ENCODE measurements at places on chromosomes 6 and 20.

GRCh38 chr20:64244870-64245603 lies 10.5 kb upstream of the PCMTD2 start:
- no peak for DNase-seq

- DNase-seq, result no peak
Measured at GRCh38 chr6:159682295-159682694, 10.7 kb downstream of the SOD2 start.

DNA sequence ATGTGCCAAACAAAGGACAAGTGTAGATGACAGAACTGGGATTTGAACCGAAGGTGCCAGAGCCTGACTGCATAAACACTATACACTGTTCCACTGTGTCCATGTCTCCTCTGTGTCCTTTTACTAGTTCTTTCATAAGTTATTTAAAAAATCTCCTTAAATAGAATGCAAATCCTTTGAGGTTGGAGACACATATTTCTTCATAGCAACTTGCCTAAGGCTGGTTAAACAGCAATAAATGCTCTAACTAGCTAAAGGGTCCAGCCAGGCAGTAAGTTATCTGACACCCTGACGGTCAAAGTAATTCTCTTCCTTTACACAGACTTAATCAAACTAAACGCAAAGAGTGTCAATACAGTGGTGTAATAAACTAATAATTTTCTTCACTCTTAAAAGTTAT lies 76.2 kb upstream of the TRAF3IP2 start:
- DNase-seq, result no peak

GRCh38 chr6:3159805-3160781 lies 2.7 kb upstream of the TUBB2A start:
- no peak for DNase-seq

DNA sequence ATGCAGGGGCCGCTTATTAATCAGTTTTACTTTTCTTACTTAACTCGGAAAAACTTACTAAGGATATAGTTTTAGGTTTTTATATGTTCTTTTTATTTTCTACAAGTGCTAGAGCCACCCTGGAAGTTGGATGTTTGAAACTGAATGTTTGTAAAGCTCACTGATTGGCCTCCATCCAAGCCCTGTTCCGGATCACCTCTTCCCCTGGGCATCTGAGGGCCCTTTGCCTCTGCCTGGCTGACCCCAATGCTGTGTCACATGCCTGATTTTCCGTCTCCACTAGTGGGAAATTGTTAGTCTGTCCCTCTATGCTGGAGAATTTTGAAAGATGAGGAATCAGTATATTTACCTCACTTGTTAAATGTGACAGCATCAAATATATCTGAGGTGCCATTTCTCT lies 79.3 kb downstream of the SLC35F1 start:
- DNase-seq, result no peak

DNA sequence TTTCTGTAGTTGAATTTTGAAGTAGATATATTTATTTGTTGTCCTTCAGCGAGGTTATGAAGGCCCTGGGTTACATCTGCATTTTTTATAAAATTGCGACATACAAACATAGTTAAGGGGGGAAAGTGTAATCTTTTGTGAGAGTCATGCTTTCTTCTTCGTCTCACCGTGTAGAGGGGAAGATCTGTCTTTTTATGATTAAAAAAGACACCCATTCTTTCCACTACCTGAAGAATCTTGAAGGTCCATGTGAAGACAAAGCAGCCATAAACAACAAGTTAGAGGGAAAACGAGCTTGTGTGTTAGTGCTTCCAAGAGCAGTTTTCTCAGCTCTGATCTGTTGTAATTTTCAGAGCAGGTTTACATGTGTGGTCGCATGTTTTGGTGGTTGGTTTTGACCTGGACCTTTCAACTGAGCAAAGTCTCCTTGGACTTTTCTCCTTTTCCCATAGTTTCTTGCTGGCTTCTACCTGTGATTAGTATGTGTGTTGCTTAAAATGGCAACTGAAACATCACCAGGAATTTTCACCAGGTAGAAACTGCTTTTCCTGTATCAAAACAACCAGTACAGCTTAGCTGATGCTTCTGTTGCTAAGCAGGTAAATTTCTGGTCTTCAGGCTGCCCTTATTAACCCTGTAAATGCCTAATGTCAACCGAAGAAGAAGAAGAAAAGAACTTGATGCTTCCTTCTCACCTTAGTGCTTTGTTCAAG lies 37.3 kb downstream of the RREB1 start:
- no peak for DNase-seq

DNA sequence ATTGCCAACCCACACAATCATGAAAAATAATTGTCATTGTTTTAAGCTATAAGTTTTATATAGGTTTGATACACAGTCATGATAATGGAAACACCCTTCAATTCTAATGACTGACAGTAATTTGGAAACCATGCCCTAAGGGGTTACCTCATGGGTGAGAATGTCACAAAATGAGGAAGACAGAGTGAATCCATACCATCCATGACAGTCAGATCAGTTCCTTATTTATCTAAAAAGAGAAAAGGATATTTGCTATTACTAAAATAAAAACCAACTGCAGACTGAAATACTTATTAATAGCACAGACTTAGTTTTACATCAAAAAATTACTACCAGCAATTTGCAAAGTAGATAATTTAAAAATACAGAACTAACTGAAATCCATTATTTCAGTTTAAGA lies 437.8 kb downstream of the UTRN start:
- DNase-seq, result no peak

DNA sequence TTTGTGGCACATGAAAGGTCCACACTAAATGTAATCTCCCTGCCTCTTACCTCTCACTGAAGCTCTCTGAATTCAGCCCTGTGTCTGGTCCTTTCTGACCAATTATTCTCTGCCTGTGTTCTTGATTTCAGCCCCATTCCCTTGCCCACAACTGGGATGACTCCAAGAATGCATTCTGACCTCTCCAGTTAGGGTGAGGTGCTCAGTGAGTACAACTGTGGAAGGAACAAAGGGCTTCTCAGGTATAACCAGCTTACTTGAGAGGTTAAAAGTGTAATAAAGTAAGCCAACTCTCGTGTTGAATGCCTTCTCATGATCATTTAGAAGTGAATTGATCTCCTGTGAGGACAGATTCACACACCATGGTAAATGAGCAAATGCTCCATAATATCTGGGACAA lies 88.1 kb downstream of the GCLC start:
- no peak for DNase-seq

DNA sequence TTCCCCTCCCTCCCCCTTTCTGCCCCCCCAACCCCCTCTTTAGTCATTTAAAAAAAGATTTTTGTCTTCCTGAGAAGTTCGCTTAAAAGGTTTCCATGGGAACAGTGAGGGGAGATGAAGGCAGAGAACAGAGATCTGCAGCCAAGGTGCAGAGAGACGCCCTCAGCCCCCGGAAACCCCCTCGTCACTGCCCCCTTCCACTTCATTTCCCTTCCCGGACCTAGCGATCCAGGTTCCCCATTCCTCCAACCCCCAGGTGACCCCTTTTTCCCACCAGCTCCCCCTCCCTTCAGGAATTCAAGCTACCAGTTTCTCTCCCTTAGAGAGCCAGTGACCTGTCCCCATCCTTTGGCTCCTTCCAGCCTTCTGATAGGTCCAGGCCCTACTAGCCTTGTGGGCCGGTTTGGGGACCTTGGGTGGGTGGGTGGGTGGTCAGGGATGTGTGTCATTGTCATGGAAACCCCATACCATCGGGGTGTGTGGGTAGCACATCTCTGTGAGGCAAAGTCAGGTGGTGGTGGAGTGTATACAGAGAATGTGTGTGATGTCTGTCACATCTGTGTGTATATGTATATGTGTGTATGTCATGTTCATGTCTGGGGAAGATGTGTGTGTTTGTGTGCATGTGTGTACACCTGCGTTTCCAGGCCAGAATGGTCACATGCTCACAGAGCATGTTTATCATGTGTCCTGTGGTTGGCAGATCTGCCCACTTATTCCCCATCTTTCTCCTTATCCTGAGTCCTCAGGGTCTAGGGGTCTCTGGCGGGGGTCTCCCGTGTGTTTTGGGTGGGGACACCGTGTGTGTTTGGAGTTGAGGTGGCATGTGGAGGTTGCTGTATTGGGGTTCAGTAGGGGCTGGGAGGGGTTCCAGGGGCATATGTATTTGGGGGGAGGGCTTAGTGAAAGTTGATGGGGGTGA lies 7.0 kb downstream of the SYNGAP1 start:
- DNase-seq, result no peak

DNA sequence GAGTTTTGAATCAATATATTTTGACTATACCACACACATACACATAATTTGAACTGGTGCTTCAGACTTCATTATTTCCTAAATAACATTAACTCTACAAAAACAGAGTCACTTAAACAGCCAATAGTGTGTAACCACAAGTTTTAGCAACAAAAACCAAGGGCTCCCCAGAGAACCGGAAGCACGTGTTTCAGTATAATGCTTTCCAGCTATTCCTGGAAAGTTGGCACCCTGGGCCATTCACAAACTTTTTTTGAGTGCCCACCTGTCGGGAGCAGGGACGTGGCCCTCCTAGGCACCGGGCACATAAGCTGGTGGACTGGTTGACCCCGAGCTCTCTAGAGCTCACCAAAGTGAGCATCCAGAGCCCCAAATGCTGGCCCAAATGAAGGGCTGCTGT lies 1.9 kb upstream of the SLC35D3 start:
- no peak for DNase-seq

DNA sequence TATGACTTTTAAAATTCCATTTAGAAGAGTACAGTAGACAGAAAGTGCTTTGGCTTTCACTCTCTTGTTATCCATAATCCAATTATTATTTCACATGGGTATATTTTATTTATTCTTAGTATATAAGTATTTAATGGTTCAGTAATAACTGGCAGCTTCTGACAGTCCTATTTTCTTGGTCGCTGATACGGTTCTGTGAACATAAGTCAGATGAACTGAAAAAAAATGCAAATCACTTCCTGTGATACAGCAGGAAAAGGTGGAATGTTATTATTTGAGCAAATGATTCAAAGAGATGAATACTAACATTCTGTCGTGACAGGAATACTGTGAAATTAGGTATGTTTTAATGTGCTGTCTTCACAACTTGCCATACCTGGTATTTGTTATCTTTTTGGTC lies 132.3 kb downstream of the ARHGAP18 start:
- DNase-seq, result no peak

DNA sequence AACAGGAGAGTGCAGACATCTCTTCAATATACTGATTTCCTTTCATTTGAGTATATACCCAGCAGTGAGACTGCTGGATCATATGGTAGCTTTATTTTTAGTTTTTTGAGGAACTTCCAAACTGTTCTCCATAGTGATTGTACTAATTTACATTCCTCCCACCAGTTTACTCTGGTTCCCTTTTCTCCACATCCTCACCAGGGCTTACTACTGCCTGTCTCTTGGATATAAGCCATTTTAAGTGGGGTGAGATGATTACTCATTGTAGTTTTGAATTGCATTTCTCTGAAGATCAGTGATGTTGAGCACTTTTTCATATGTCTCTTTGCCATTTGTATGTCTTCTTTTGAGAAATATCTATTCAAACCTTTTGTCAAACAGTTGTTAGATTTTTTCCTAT lies 64.9 kb upstream of the HMGCLL1 start:
- DNase-seq, result no peak

GRCh38 chr6:104589940-104590339 lies 269.8 kb downstream of the HACE1 start:
- DNase-seq, result no peak

DNA sequence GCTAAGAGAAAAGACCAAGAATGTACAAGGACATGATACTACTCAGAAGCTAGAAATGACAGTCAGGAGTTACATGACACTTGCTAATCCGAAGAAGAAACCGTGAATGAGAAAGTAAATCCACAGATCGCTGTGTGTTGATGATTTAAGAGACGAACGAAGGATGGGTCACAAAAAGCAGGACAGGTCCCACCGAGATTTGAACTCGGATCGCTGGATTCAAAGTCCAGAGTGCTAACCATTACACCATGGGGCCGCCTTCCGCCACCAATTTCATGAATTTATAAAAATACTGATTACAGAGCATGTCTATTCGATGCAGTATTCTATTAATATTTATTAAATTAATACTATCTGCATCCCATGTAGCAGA lies 54.0 kb upstream of the BTN3A2 start:
- DNase-seq, result no peak

DNA sequence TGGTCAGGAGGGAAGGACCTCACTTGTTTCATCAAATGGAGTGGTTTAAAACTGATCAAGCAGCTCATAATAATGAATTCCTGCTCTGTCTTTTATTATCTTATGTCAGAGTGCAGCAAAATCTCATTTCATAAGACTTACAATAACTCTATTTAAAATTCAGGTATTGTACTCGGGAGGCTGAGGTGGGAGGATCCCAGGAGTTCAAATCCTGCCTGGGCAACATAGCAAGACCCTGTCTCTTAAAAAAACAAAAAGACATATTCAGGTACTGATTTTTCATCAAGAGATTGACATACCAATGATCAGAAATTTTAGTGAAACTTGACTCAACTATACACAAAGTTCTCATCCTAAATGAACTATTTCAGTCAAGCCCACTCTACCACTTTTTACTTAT lies 5.6 kb upstream of the DYNLRB1 start:
- DNase-seq, result no peak

DNA sequence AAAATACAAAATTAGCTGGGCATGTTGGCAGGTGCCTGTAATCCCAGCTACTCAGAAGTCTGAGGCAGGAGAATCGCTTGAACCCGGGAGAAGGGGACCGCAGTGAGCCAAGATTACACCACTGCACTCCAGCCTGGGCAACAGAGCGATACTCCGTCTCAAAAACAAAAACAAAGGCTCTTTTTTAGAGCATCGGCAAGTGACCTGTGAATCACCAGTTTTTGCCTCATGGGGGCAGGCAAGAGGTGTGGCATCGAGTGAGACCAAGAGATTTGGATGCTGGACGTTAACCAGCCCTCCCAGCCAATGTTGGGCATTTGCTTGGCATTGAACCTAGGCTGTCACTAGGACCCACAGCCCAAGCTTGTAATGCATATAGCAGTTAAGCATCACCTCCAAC lies 14.6 kb upstream of the CDK5RAP1 start:
- no peak for DNase-seq

- DNase-seq, result no peak
Measured at GRCh38 chr6:127015858-127016257, 102.6 kb upstream of the RSPO3 start.

DNA sequence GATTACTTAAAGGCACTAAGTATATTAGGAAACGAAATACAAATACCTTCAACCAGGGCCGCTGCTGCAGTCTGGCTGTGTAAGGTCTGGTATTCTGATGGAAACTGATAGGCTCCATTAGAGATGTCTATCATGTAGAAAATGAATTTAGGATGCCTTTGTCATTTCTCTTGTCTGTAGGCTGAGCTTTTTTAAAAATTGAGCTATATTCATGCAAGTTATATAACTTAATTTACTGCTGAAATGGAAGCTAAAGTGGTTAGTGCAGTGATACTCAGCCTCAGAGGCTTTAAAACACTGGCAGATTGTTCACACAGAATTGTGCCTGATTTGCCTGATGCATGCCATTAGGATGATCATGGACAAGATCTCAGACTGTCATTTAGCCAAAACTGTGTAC lies 286.2 kb upstream of the QKI start:
- DNase-seq, result no peak

DNA sequence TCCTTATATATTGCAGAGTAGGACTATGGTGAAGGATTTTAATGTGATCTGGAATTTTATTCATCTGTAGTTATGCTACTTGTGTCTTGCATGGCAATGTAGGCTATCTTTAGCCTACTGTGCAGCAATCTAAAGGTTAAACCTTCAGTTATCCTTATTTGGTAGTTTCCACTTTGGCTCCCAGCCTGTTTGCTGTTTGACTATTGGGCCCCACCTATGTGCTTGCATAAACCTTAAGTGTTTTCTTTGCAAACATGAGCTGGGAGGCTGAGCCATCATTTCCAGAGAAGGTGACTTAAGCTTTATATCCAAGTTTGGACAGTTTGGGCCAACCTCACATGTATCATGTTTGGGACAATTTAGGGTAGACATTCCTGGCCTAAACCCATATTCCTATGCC lies 537.5 kb downstream of the BTBD3 start:
- no peak for DNase-seq

- no peak for DNase-seq
Measured at GRCh38 chr6:17349427-17349826, 44.0 kb upstream of the CAP2 start.

Data from bone marrow (tissue), 2 donors.